ENCODE measurements at places on chromosomes 2 and 18.
A peak's percentile ranks its signal among the peaks of the same experiment; 100 is the strongest.

DNA sequence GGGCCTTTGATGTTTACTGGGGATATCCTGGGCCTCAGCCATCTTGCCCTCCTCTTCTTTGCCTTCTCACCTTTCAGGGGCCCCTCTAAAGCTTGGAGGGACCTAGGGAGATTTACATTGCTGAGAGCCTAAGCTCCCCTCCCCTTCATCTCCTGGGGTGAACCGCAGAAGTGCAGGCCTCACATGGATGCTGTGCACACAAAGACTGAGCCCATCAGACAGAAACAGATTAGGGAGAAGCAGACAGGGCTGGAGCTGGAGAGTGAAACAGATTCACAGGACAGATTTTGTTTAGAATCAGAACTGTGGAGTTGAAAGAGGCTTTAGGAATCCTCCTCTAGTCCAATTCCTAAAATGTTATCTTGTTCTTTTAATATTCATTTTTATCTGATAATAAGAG is 3.4 kb upstream of the CDK5R2 start:
- DNase-seq, result no peak

- no peak for DNase-seq
Measured at GRCh38 chr2:238989484-238989883, 141.6 kb downstream of the TWIST2 start.

DNA sequence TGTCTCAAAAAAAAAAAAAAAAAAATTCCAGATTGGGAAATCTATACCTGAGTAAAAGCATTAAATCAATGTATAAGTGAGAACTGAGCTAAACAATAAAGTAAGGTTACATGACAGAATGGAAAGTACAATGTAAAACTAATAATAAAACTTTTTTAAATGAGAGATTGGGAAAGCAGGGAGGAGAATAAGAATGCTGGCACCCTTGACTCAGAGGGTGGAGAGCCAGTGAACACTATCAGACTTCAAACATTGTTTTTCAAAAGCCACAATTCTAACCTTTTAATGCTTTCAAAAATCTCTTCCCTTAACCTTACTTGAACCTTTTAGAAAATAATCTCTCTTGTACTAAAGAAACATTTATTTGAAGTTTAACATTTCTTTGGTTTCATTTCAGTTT is 63.5 kb downstream of the TBC1D8 start:
- no peak for DNase-seq

- no peak for DNase-seq
Measured at GRCh38 chr2:119338826-119339561, 27.6 kb downstream of the C2orf76 start.

DNA sequence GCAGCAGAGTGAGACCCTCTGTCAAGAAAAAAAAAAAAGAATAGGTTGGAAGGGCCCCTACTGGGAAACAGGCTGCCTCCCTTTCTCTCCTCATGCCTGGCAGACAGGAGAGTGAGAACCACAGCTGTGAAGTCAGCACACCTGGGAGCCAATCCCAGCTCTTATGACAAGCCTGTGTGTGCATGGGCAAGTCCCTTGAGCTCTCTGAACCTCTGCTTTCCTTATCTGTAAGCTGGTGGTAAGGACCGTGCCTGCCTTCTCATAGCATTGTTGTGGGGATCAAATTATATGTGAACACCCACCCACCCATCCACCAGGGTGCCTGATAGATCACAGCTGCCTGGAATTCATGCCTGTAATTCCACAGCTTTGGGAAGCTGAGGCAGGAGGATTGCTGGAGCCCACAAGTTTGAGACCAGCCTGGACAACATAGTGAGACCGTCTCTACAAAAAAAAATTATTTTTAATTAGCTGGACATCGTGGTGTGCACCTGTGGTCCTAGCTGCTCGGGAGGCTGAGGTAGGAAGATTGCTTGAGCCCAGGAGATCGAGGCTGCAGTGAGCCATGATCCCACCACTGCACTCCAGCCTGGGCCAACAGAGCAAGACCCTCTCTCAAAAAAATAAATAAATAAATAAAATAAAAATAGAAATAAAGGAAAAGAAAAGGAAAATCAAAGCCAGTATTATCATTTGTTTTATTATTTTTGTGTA is 66.9 kb upstream of the MCFD2 start:
- no peak for DNase-seq

- DNase-seq, result no peak
Measured at GRCh38 chr2:176291809-176292283, 22.6 kb downstream of the MTX2 start.

- DNase-seq, result no peak
Measured at GRCh38 chr18:6835345-6835744, 105.8 kb downstream of the ARHGAP28 start.

DNA sequence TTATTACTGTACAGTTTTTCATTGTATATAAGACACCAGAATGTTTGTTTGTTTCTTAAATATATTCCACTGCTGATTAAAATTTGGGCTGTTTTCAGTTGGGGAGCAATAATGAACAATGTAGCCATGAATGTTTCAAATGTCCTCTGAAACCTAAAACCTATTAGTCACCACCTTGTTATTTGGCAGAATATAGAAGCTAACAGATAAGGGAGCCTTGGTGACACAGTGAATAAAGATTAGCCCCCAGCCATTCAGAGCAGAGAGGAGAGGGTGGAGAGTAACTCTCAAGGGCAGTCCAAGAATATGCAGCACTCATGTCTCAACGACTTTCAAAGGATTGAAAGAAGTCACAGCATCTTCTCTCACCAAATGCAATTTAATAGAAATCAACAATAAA is 43.1 kb upstream of the ATP8B1 start:
- peak; percentile 89 for DNase-seq

GRCh38 chr2:67323209-67323991 is 73.7 kb upstream of the ETAA1 start:
- DNase-seq, result no peak

- DNase-seq, result no peak
Measured at GRCh38 chr2:74199871-74200305, 1.5 kb downstream of the MTHFD2 start.

GRCh38 chr2:237472909-237473877 is 13.9 kb upstream of the MLPH start:
- no peak for DNase-seq

- DNase-seq, result peak; percentile 76
Measured at GRCh38 chr2:163348857-163349380, 386.9 kb downstream of the FIGN start.

DNA sequence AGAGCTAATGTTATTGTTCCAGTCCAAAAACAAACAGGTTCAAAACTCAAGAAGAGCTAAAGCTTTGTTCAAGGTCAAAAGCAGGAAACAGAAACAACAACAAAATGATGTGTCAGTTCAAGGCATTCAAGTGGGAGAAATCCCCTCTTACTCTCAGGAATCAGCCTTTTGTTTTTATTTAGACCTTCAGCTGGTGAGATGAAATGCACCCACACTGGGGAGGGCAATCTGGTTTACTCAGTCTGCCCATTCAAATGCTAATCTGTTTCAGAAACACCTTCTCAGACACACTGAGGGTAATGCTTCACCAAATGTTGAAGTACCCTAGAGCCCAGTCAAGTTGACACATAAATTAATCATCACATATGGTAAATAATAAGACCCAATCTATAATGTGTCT is 150.6 kb downstream of the TMX3 start:
- no peak for DNase-seq

GRCh38 chr2:72494392-72494791 is 331.4 kb downstream of the EXOC6B start:
- peak; percentile 35 for DNase-seq

GRCh38 chr18:42925036-42925435 is 190.4 kb downstream of the RIT2 start:
- no peak for DNase-seq

DNA sequence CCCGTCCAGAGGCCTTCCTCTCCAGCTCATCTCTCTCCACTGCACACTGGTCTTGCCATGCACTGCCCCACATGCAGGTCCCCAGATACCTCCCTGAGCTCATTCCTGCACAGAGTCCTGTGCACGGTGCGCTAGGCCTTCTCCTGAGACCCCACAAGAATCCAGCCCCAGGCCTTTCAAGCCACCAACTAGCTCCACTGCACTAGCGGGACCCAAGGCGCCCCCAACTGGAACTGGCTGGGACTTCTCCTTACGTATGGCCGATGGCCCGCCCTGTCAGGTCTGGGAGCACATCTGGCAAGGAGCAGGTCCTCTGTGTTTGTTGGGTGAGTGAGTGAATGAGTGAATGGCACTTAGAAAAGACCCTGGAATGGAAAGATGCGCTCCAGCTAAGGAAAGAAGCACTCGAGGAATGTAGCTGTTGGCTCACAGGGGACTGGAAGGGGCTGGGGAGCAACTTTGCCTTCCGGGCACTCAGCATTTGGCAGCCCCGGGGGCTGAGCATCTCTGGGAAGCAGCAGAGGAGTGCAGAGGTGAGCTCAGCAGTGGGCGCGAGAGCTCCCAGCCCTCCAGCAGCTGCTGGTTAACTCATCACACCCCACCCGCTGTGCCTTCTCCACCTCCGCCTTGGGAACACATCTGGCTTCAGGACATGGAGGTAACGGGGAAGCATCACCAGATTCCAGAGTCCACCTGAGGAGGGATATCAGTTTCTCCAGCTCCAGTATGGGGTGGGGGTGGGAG is 223.1 kb downstream of the GLI2 start:
- DNase-seq, result no peak

GRCh38 chr2:126655500-126656430 is at the start of gene GYPC:
Gene GYPC (plus strand): TSS chr2:126656158. CDS start chr2:126656264, 106 bp downstream.
- DNase-seq, result peak; percentile 67

DNA sequence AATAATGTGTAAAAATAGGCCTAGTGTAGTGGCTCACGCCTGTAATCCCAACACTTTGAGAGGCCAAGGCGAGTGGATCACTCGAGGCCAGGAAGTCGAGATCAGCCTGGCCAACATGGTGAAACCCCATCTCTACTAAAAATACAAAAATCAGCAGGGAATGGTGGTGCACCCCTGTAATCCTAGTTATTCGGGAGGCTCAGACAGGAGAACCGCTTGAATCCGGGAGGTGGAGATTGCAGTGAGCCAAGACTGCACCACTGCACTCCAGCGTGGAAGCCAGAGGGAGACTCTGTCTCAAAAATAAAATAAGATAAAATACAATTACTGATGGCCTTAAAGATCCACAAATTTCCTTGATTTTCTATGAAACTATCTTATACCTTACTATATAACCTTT is 3.8 kb downstream of the ATF2 start:
- DNase-seq, result no peak

GRCh38 chr18:48804856-48805610 is 145.7 kb downstream of the SMAD7 start:
- DNase-seq, result no peak

DNA sequence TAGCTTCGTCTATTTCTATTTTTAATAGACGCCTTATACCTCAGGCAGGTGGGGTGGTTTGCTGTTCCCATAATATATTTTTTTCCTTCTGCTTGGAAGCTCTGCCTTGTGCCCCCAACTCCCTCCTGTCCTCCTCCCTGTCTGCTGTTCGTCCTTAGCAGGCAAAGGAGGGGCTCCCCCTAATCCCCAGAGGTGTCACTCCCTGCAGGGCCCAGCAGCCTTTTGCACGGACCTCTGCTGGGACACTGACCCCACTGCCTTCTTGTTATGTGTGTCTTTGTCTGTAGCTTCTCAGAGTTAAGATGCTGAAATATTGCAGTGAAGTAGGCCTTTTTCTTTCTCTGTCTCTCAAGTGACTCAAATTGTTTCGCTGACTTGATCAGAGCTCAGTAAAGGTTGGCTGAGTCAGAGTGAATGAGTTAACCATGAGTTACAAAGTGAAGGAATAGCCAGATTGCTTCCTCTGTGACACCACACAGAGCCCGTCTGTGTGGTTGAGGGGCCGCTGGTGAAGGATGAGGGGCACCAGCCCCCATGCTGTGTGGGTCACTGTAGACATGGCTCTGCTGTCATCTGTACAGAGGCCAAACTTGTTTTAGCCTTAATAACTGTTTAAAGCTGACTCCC is 47.7 kb downstream of the PRKCE start:
- peak; percentile 80 for DNase-seq

GRCh38 chr2:64284751-64285150 is 140.5 kb upstream of the PELI1 start:
- DNase-seq, result no peak

DNA sequence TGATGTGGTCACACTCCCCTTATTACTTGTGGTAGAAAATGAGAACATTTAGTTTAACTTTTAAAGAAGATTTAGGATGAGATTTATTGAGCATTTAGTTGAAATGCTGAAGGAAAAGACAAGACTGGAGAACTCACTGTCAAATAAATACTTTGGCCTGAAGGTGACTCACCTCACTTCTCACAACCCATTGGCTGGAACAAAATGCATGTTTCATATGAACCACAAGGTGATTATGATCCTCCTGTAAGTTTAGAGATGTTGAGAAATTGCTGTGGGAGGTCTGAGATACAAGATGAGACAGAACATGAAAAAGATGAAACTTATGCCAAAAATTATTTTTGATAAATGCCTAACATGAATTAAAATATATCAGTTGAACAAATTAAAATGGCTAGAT is 1004.5 kb downstream of the SOCS6 start:
- no peak for DNase-seq

DNA sequence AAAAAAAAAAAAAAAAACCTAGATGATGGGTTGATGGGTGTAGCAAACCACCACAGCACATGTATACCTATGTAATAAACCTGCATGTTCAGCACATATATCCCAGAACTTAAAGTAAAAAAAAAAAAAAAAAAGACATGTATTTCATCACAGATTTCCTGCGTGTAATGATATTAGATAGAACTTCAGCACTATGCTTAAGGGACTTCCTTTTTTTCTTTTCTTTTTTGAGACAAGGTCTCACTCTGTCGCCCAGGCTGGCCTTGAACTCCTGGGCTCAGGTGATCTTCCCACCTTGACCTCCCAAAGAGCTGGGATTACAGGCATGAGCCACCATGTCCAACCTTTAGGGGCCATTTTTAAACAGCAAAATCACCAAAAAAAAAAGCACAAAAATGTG is 42.0 kb downstream of the NEURL3 start:
- no peak for DNase-seq

GRCh38 chr18:10441472-10441871 is 13.0 kb upstream of the APCDD1 start:
- DNase-seq, result no peak

- DNase-seq, result no peak
Measured at GRCh38 chr2:121992700-121993099, 237.2 kb downstream of the TSN start.

DNA sequence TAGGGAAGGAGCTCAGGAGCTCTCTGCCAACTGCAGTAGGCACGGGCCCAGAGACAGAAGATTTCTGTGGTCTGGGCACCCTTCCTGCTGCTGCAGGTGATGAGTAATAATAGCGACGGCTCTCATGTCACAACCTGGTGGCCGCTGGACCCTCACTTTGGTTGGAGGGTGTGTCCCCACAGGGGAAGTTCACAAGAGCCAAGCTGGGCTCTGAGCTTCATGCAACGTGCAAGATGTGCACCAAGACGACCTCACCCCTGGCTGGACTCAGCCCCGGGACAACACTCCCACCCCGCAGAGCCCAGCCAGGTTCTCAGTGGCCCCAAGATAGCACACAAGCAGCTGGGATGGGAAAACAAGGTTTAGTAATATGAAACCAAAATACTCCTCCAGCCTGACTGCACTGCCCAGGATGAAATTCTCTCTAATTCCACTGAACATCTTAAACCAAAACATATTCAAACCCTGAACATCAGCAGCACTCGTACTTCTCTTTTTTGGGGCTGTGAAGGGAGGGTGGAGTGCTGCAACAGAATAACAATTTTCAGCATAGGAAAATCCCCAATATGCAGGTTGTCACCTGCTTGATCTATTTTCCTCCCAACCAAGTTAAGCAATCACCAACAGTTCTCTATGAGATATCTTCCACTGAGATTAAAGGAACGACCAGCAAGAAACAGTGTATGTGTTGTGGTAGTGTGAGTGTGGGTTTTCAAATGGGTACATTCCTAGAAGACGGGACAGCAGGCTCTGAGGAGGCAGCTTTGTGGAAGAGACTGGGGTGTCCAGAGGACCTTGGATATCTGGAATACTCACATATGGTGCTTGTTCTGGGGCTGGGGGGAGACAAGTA is 26.5 kb downstream of the BCL2 start:
- DNase-seq, result no peak

GRCh38 chr2:113233593-113234550 is 44.8 kb downstream of the PAX8 start:
- DNase-seq, result peak; percentile 41
